ENCODE measurements at places on chromosomes 13 and 19. TPM values are rescaled to one million over a fixed set of nuclear protein-coding genes. Genes with fewer than 3 reads are reported as not detected.

DNA sequence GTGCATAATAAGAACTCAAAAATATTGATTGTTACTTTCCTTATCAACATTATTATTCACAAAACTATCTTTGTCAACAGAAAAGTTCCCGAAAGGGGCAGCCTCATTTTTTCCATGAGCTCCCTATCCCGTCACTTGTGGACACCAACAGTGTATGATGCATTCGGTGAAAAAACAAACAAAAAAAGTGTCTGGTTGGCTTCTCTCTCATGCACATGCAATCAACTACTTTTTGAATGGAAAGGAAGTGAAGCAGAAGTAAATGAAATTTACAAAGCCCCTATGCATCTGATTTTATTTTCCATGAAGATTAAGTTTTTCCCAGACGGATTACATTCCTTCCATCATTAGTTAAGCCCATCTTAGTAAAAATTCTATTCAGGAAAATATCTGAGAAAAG lies 526.9 kb downstream of the RFC3 start:
- peak; percentile 31 for DNase-seq

DNA sequence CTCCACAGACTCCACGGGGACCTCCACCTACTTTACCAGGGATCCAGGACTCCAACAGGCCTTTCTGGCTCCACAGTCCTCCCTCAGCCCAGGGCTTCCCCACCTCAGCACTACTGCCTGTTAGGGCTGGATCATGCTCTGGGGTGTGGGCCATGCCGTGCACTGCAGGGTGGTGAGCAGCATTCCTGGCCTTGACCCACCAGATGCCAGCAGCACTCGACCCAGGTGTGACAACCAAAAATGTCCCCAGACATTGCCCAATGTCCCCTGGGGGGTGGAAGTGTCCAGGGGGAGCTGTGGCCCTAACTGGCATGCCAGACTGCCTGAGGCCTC lies 42.0 kb downstream of the EPS15L1 start:
- no peak for DNase-seq

DNA sequence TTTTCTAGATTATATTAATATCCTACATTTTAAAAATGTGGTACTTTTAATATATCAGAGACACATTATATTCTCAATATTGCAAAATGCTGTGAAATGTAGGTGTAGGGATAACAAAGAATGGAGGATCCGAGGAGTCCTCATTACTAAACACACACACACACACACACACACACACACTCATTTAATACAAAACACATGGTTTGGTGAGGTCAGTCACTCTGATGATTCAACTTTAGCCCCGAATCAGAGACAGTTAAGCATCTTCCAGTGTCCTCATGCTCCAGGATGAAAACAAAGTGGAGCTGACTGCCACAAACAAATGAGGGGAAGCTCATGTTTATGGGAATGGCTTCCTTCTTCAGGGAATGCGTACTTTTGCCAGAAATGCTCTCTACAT lies 147.5 kb downstream of the CYSLTR2 start:
- peak; percentile 42 for DNase-seq

GRCh38 chr13:26340807-26341206 lies 86.9 kb downstream of the CDK8 start:
- DNase-seq, result peak; percentile 52

- DNase-seq, result peak; percentile 40
Measured at GRCh38 chr13:96821381-96821780, 172.9 kb downstream of the OXGR1 start.

DNA sequence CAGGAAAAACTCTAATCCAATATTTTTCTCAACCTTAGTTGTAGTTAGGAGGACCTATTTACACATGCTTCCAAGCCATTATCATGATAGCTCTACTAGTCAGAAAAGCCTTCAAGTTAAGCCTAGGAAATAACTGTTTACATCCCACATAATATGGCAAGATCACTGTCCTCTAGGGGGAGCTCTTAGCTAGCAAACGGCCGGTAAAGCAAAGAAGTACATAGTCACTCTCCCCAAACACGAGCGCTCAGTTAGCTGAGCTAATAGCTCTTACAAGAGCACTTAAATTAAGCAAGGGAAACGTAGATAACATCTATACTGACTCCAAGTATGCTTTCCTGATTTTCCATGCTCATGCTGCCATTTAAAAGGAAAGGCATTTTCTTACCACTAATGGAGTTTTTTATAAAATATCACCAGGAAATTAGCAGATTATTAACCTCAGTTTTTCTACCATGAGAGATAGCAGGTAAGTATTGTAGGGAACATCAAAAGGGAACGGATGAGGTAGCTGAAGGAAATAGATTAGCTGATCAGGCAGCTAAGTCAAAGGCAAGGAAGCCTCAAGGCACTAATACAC lies 100.6 kb upstream of the PABPC3 start:
- DNase-seq, result peak; percentile 89

DNA sequence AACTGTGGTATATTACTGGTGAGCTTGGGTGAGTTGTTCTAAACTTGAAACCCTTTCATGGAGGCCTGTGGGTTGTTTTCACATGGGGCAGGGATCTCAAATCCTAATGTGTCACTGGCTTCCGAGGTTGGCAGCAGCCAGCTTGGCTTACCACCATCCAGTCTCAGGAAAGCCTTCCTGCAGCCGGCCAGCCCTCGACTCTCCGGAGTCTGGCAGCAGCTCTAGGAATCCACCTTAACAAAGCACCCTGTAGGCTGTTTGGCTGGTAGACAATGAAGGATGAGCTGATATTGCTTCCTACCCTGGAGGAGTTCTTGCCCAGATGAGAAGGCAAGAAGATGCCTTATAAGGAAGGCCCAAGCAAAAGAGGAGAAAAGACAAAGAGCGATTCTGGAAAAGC lies 188.3 kb downstream of the KLF12 start:
- DNase-seq, result no peak

- DNase-seq, result peak; percentile 77
Measured at GRCh38 chr13:26965952-26966700, 205.5 kb downstream of the USP12 start.

- DNase-seq, result no peak
Measured at GRCh38 chr13:98133946-98134345, 8.9 kb upstream of the FARP1 start.

- DNase-seq, result no peak
Measured at GRCh38 chr19:5605362-5605761, 17.2 kb downstream of the SAFB2 start.

DNA sequence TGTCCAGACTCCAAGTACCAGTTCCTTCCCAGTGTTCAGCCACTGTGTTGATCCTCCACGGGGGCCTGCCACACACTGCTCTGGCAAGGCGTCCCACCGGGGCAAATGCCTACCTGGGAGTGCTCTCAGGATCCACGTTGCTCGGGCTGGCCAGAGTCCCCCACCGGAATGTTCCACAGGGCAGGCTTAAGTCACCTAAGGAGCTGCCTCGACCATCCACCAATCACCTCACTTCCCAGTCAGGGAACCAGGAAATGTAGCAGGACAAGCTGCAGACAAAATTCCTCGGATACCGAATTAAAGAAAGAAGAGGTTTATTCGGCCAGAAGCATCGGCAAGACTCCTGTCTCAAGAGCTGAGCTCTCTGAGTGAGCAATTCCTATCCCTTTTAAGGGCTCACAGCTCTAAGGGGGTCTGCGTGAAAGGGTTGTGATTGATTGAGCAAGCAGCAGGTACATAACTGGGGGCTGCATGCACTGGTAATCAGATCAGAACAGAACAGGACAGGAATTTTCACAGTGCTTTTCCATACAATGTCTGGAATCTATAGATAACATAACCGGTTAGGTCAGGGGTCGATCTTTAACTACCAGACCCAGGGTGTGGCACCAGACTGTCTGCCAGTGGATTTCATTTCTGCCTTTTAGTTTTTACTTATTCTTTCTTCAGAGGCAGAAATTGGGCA lies 56.9 kb upstream of the EDNRB start:
- DNase-seq, result no peak

GRCh38 chr13:24178847-24179485 lies 18.4 kb downstream of the SPATA13 start:
- no peak for DNase-seq

DNA sequence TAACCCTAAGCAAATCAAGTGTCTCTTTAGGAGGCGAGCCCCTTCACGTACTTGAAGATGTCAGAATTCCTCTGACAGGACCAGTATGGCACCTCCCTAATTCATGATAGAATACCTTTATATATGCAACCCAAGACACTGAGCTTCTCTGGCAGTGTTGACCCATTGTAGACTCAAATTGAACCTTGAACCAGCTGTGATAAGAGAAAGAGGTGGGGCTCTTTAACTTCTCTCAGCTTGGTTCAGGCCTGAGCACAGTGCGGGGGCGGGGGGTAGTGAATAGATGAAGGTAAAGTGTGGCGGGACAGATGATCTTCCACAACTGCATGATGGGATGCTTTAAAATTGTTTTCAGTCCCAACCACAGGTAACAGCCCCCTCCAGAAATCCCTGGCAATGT lies 12.1 kb downstream of the MBNL2 start:
- no peak for DNase-seq

- DNase-seq, result no peak
Measured at GRCh38 chr19:31152906-31153305, 196.3 kb downstream of the TSHZ3 start.

DNA sequence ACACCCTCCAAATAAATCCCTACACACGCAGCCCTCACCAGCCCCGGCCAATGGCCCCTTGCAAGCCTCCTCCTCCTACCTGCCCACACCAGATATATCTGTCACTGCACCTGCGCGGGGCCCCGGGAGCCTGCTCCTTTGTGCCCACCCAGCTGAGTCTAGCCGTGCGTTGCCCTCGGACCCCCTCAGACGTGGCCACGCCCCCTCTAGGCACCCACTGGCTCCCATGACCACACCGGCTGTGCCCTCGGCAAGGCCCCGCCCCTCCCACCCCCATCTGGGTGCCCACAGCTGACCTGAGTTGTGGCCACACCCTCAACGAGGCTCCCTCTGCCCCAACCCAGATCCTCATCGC lies 6.3 kb upstream of the PNPLA6 start:
- no peak for DNase-seq

DNA sequence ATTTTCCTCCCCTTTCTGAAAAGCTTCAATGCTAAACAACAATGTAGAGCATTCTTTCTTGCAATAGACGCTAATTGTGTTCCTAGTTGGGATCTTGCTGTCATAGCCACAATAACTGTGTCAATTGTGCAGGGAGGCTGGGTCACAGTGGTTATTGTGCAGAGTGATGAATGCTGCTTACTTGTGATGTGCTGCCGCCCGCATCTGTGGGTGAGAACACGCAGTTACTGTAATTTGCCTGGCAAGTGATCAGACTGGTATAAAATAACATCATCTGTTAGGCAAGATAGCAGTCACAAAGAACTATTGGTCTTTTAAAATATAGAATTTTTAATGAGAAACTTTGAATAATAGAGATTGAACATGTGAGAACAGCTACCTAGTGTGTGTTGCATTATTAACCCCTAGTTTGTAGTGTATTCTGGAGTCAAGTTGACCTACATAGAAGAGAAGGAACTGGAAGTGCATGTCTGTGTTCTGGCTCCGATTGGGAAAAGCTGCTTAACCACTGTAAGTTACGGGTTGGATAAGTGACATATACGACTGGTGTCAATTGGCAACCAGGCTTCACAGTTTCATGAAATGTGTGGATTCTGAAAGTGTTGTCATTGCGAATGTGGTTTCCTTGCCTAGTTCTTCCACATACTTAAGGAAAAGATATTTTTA lies 43.6 kb downstream of the SLAIN1 start:
- DNase-seq, result no peak

- DNase-seq, result no peak
Measured at GRCh38 chr19:5829567-5830310, 9.8 kb downstream of the FUT6 start.

DNA sequence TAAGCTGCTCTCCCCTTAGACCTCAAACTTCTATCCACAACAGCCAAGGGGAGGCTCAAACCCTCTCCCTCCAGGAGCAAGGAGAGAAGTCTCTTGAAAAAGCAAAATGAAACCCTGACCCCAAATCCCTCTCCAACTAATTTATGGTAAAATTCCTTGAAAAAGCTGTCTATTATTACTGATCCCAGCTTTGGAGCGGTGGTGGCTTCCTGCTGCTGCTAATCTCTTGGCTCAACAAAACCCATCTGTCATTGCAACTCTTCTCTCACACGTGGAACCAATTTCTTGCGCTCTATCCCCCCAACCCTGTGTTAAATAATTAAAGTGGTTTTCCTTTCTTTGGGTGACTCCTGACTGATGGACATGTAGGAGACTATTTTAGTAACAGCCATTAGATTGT lies 64.1 kb upstream of the OXGR1 start:
- DNase-seq, result no peak

GRCh38 chr13:21528616-21529015 lies 69.5 kb upstream of the ZDHHC20 start:
- no peak for DNase-seq

DNA sequence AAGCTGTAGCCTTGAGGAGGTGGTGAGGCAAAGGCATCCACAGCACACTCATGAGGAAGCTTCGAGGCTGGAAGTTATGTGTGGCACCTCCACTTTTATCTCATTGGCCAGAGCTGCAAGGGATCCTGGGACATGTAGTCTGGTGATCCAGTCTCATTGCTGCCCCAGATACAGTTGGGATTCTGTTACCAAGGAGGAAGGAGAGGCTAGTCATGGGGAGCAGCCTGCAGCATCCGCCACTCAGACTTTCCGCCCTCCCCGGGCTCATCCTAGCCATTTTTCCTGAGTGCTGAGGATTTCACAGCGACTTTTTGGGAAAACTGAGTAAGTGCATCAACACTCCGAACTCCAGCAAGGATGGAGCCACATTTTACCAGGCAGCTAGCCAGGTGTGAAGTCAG lies 74.4 kb downstream of the DPF1 start:
- no peak for DNase-seq

DNA sequence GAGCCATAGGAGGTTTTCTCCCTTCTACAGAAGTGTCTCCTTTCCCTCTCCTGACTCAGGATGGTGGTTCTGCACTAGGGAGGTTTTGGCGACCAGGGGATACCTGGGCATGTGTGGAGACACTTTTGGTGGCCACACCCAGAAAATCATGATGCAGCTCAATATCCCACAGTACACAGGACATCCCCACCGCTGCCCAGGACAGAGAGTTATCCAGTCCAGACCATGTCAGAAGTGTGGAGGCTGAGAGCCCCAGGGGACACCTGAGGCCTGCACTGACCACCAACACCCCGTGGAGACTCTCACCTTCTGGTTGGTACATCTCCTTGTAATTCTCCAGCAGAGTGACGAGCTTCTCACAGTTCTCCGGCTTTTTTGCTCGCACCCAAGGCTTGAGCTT lies 16.6 kb downstream of the PEG3 start:
- no peak for DNase-seq

- DNase-seq, result peak; percentile 48
Measured at GRCh38 chr13:33799950-33800592, 17.9 kb upstream of the RFC3 start.

- no peak for DNase-seq
Measured at GRCh38 chr19:1459479-1459878, 9.6 kb downstream of the APC2 start.

- DNase-seq, result no peak
Measured at GRCh38 chr19:35879068-35879467, 10.7 kb downstream of the APLP1 start.

Gene CCNE1
- 5.3 TPM for polyA plus RNA-seq

Gene ZNF491
- 1.2 TPM for polyA plus RNA-seq

Gene CEACAM3
- polyA plus RNA-seq, result not detected

Gene POU4F1
- polyA plus RNA-seq, result not detected

Gene TMC4
- polyA plus RNA-seq, result 0.25 TPM

Gene KLK12
- polyA plus RNA-seq, result not detected

Gene CERS1
- polyA plus RNA-seq, result 0.23 TPM

Gene TUBA3C
- not detected for polyA plus RNA-seq

Gene ZNF582
- 3.0 TPM for polyA plus RNA-seq

Gene CCDC70
- not detected for polyA plus RNA-seq

Gene CEACAM19
- 9.9 TPM for polyA plus RNA-seq

Gene ATP4B
- not detected for polyA plus RNA-seq

Gene GPC5
- polyA plus RNA-seq, result not detected

Gene IRS2
- polyA plus RNA-seq, result 2.3 TPM

Gene GARIN5A
- 0.11 TPM for polyA plus RNA-seq

Measured in fibroblast of lung (primary cell).